ENCODE measurements at places on chromosomes 13 and 19.
A peak's percentile ranks its signal among the peaks of the same experiment; 100 is the strongest.

GRCh38 chr13:27374650-27375049, 49.8 kb upstream of the GTF3A start:
- no peak for DNase-seq

GRCh38 chr13:51091839-51092238, 19.2 kb downstream of the C13orf42 start:
- no peak for DNase-seq

DNA sequence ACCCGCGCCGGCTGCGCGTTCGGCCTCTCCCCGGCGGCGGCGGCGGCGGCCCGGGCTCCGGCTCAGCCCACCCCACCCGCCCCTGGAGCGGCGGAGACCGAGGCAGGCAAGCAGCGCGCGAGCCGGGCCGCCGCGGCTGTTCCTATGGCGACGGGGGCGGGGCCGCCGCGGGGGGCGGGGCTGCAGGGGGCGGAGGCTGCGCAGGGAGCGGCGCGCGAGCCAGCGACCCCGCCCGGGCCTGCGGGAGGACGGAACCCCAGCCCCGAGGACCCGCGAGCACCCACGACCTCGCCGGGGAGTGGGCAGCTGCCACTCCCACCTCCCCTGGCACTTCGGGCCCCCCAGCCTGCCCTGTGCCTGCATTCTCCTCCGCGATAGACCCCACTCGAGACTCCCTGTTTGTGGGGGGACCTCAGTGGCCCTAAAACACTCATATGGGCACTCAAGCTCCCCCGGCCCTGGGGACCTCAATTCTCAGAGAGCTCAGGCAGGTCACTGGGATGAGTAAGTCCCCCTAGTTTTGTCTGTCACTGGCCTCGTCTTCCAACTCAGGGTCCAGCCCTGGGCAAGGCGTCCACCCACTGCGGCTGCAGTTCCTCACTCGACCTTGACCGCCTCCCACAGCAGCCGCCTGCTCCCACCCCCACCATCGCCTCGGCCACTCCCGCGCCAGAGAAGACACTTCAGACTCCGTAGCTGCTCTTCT, at the start of gene CTXN1:
Gene CTXN1 (minus strand): TSS at position 115 of the 706 bp plus-strand sequence. CDS start 597 bp downstream, outside the sequence.
- no peak for DNase-seq

DNA sequence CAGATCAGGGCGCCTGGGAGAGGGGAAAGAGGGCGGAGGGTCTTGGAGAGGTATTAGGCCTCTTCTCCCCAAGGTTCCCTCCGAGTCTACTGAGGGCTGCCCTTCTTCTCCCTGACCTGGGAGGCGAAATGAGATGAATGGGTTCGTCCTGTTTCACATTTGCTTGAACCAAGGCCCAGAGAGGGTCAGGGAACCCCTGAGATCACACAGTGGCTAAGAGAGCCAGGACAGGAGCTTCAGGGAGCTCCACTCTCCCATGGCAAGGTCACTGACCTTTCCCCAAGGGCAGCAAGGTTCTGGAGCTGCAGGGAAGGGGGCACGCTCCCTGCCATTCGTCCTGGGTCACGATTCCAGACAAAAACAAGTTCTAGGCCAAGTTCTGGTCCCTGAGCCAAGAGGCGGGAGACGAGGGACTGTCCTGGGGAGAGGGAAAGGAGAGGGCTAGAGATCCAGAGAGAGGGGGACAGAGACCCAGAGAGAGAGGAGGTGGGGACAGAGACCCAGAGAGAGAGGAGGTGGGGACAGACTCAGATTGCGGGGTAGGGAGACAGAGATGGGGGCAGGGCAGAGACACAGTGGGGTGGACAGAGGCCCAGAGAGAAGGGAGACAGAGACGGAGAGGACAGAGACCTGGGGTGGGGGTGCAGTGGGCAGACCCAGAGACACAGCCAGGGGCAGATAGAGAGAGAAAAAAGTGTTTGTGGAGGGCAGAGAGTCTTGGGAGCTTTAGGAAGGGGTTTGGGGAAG, 541 bp downstream of the ASPDH start:
- no peak for DNase-seq

DNA sequence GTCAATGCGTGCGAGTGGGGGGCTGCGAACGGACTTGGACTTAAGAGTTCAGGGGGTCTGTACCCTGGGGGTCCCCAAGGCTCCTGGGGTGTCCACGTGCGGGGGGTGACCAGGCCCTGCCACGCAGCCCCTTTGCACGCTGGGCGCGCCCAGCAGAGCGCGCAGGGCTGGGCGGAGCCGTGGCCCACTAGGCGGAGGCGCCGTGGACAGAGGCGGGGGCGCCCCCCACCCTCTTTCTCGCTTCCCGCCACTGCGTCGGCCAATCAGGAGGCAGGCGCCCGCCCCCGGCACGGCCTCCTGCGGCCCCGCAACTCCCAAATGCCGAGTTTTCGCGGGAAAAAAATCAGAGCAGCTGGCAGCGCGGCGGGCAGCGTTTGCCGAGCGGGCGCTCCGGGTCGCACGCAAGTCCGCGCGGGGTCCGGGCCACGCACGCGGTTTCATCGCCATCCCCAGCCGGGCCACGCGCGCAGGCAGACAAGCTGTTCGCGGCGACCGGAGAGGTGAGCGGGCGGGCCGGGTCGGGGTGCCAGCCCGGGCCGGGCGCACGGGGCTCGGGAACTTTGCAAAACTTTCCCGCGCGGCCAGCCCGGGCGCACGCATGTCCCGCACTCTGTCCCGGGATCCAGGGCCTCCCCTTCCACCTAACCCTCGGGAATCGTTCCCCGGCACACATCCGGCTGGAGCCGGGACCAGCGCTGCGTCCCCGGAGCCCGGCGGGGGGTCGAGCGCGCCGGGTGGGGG, at the start of gene UHRF1:
Gene UHRF1 (plus strand): TSS at position 346 of the 741 bp plus-strand sequence. CDS start 1,385 bp downstream, outside the sequence.
- no peak for DNase-seq

DNA sequence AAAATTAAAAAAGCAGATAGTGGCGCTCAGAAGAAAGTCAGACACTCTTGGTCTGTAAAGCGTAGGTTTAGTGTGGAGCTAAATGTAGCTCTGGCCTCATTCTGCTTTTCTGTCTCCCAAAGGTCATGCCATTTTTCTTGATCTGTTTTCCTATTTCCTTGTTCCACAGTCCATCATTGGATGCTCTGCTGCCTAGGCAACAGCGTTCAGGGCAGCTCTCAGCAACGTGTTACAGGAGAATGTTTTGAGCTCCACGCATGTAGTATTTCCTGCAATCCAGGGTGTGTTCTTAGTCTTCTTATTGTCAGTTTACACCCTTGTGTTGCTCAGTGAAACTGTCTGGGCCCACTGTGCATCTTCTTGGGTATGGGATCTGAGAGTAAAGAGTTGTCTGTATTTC, 46.0 kb upstream of the PCDH8 start:
- no peak for DNase-seq

DNA sequence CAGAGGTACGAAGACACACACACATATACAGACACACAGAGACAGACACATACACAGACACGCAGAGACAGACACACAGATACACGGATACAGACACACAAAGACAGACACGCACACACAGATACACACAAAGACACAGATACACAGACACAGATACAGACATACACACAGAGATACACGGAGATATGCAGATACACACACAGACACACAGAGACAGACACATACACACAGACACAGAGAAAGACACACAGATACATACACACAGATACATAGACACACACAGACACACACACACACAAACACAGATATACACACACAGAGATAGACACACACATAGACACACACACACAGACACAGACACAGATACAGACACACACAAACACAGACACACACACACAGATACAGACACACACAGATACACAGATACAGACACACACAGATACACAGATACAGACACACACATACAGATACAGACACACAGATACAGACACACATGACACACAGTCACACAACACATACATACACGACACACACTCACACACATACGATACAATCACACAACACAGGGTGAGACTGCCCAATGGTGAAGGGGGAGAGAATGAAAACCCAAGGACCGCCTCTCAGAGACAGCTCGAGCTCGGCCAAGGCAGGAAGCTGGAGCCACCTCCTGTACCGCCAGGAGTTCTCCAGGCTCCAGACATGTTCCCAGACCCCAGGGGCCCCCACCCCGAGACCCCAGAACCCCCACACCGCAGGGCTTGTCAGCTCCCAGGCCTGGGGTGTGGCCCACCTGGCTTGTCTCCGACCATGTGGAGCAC, 8.8 kb upstream of the CCER2 start:
- no peak for DNase-seq

DNA sequence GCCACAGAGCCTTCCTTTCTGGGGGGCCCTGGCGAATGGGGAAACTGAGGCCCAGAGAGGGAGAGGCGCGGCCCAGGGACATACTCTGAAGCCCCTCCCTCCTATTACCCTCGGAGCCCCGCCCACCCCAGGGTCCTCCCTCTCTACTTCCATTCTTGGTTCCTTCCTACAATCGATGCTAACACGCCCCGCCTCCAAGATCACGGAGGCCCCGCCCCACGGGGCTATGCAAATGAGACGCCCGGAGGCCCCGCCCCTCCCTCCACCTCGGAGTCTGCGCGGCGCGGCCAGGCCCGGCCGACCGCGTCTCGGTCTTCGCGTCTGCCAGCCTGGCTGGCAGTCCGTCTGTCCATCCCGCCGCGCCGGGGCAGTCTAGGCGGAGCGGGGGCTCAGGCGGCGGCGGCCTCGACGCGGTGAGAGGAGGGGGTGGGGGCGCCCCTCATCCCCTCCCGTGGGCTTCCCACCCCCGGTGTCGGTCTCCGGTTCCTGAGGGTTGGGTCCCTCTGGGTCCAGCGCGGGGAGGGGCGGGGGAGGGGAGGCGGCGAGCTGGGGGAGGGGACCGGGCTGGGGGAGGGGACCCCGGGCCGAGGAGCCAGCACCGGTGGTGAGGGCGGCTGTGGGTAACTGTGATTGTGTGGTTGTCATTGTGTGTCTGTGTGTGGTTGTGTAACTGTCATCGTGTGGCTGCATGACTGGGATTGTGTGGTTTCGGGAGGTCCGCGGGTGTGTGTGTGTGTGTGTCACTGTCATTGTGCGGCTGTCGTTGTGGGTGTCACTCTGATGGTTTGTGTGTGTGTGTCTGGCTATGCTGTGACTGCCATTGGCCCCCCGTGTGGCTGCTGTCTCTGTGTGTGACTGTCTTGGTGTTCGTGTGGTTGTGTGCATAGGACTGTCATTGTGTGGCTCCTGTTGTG, at the start of gene PLPPR2:
Gene PLPPR2 (plus strand): TSS at position 273 of the 914 bp plus-strand sequence. CDS start 2,242 bp downstream, outside the sequence.
- peak; percentile 52 for DNase-seq

- DNase-seq, result no peak
Observed at GRCh38 chr13:112709825-112710783, 20.3 kb downstream of the ATP11A start.

DNA sequence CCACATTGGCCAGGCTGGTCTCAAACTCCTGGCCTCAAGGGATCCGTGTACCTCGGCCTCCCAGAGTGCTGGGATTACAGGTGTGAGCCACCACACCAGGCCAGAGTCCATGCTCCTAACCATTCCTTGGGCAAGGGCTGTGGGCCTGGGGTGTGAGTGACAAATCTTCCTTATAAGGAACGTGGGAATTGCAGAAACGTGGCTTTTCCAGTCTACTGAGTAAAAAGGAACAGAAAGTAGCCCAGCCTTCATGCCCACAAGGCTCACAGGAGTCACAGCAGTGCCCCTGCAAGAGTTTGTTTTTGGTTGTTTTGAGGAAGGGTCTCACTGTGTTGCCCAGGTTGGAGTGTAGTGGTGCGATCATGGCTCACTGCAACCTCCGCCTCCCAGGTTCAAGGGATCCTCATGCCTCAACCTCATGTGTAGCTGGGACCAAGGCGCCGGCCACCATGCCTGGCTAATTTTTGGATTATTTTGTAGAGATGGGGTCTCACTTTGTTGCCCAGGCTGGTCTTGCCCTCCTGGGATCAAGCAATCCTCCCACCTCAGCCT, 5.1 kb downstream of the MYPOP start:
- DNase-seq, result no peak

DNA sequence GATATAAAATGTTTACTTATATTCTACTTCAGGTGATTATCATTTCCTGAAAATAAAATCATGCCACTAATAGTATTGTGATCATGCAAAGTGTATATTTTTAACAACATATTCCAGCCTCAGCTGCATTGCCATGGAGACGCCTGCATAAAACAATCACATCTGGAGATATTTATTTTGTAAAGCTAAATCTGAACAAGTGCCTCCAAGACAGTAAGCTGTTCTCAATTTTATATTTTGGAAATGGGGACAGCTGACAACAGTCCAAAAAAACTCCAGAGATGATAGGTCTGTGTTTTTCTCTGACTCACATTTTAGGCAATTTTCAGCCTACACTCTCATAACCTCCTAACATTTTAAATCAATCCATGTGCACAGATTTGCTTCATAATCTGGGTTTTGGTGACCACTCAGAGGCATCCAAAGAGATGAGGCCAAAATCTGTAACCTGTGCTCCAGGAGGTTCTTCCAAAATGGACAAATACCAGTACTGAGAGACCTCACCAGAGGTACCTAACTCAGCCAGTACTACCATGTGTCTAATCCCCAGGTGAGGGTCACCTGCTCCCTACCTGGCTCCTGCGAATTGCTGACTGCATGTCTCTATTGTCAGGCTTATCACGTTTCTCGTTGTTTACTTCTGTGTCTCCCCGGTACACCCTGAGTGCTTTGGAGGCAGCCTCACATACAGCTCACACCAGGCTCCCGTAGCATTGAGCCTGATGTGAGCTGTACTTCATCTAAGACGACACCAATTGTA, 62.7 kb downstream of the COL4A1 start:
- DNase-seq, result no peak

DNA sequence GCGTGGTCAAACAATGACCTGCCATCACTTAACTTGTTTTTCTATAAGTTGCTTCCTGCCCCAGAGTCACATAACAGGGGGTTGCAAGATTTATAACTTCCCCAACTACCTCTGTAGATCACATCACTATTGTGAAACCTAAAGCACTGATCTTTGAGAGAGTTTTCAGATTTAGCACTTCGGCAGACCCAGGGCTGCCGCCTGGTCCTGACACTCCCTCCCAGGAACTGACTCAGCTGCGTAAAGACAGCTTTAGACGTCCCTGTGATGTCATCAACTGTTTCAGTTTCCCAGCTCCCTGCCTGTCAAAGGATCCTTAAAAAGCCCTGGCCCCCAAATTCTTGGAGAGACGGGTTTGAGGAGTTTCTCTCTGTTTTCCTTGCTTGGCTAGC, 33.3 kb downstream of the IGFL2 start:
- no peak for DNase-seq

DNA sequence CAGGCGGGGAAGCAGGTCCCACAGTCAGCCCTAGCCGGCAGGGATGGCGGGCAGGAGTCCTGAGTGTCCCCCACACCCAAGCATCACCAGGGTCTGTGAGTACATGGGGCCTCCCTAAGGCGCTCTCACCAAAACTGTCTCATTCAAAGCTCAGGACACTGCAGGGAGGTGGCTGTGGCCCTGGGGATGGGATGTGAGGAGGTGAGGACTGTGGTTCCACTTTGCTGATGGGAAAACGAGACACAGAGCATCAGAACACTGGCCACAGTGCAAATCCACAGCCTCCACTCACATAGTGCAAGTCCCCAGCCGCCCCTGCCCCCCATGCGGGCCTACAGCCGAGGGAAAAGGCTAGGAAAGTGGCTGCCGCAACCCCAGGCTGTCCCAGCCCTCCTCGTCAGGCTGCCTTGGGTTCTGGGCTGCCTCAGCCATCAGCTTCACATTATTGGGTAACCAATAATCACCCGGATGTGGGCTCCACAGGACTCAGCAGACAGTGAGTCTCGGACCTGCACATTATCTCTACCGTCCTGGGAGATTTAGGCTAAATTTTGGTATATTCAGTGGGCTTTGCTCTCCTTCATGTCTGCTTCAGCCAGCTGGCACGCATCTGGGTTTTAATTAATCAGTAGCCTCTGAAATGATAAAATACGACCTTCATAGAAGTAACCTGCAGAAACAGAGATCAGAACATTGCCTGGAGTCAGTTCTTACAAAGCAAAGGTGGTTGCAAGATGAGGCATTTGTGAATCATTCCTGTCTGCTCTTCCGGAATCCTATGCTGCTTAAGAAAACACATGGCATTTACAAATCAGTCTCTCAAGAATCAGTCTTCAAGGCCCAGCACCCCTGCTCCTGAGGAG, 77.0 kb downstream of the SOX1 start:
- DNase-seq, result no peak
